ENCODE measurements at places on chromosomes 6 and 20. TPM values are rescaled to one million over a fixed set of nuclear protein-coding genes. Genes with fewer than 3 reads are reported as not detected.
A peak's percentile ranks its signal among the peaks of the same experiment; 100 is the strongest.

GRCh38 chr20:10329387-10330005 is 104.5 kb downstream of the MKKS start:
- DNase-seq, result no peak

GRCh38 chr6:136063096-136063495 is 187.0 kb downstream of the MTFR2 start:
- DNase-seq, result no peak

DNA sequence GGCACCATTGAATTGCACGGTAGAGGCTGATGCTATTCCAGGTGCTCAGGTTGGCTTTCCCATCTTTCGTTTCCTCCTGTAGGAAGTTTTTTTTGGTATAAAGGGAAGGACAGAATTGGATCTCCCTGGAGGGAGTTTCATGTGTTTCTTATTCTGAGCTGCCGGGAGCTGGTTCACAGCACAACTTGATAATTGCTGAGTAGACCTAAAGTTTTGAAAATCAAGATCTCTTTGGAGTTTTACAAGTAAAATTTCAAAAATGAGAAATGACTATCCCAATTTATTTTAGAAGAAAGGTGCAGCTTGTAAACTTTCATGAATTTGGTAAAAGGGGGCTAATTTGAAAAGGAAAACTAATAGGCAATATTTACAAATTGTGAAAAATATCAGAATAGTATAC is 125.2 kb upstream of the ESR1 start:
- DNase-seq, result no peak

DNA sequence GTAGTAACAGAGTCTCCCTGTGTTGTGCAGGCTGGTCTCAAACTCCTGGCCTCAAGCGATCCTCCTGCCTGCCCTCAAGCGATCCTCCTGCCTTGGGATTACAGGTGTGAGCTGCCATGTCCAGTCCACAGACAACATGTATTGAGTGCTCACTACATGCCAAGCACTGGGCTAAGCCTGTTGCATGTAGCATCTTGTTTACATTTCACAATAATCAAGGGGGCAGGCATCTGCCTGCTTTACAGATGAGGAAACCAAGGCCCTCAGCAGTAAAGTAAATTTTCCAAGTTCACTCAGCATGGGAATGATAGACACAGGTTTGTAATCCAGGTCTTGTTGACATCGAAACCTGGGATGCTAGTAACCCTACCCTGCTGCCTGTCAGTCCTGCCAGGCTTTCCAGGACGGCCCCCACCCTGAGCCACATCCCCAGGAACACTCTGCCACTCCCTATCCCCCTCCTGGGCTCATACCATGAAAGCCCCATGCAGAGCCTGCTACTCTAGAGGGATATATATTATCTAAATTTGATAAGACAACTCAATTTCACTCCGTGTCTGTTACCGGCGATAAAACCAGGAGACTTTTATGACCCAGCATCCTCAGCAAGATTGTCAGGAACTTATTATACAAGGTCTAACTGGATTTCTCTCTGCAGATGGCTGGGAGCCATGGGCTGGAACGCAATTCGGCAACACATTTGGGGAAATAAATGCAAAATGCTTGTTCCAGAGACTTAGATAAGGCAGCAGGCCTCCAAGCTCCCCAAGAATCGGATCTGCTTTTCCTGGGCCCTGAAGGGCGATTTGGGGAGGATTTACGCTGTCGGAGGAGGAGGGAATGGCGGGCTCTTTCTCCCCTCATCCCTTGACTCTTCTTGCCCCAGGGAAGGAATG is 30.4 kb downstream of the CD40 start:
- DNase-seq, result no peak

DNA sequence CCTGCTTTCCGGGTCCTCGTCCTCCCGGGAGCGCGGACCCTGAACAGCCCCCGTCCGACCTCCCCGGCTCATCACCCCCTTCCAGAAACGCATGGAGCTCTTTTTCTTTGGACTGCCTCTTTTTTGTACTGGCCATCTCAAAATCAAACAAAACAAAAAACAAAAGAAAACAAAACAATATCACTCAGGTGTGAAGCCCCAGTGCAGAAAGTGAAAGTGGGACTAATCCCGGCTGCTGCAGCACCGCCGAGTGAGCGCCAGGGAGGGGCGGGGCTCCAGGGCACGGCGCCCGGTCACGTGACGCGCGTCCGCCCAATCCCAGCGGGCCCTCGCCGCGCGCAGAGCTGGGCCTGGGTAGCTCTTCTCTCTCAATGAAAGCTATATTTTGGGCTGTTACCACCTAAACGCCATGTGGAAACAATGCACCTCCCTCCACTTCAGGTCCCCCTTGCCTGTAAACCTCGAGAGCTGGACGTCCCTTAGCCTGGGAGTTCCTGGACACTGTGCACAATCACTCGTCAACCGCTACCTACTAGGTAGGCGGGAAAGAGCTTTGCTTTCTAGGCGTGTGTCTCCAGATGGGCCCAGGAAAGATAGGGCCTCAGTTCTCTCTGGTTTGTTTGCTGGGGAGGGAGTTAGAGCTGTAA is 93.7 kb upstream of the PRDM1 start:
- DNase-seq, result peak; percentile 87

GRCh38 chr6:128327890-128328289 is 192.5 kb downstream of the PTPRK start:
- DNase-seq, result no peak

DNA sequence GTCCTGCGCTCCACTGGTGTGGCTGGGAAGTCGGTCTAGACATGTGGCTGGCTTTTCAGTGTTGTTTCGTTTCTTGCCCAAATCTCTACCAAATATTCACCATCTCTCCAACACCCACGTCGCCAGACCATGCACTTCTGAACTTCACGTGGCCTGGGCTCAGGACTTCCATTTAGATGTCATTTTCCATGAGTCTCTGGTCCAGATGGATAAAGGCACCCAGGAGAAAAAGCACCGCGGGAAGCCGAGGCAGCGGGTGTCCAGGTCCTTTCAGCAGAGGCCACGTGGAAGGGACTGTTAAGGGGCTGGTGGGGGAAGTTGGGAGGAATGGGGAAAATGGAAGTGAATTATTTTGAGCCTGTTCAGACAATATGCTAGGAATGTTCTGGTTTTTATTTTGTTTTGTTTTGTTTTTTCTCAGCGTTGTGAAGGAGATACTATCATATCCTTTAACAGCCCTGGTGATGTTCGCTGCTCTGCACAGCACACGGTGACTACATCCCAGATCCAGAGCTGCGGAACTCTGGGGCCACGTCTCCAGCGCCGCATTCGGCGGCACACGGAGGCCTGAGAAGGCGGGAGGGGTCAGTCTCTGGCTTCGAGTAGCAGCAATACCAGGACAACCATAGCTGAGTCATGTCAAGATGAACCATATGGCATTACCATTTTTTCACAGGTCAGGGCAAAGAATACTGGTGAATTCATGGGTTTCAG is 230.3 kb downstream of the THBS2 start:
- DNase-seq, result no peak

DNA sequence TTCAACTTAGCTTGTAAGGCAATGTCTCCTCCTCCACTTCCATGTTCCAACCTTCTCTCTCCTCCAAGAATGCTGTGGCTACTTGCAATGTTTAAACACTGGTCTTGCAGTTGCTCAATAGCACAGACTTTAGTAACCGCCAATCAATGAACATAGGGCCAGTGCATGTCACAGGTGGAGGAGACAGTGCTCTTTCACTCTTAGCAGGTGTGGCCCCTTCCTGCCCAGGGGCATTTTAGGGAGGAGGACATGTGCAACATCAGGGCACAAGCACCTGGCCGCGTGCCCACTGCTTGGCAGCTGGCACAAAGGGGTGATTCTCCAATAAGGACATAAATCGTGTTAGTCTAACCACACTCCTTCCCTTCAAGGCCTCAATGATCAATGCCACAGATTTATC is 41.3 kb downstream of the ADGRF1 start:
- DNase-seq, result no peak

DNA sequence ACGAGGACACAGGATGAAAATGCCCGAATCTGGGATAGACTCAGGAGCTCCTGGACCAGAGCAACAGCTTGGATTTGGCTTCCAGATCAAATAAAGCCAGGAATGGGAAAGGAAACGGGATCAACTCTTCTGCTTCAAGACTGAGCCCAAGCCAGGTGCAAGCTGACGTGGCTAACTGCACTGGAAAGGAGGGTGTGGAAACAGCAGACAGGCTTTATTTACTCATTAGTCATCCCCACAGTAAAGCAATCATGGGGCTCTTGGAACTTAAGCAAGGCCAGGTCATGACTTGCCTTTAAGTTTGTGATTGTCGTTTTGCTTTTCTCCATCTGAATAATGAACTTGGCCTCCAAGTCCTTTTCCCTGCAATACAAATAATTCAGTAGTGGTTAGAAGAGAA is 45.2 kb downstream of the KIF16B start:
- peak; percentile 18 for DNase-seq

- no peak for DNase-seq
Measured at GRCh38 chr6:24927985-24928745, 7.6 kb downstream of the RIPOR2 start.

DNA sequence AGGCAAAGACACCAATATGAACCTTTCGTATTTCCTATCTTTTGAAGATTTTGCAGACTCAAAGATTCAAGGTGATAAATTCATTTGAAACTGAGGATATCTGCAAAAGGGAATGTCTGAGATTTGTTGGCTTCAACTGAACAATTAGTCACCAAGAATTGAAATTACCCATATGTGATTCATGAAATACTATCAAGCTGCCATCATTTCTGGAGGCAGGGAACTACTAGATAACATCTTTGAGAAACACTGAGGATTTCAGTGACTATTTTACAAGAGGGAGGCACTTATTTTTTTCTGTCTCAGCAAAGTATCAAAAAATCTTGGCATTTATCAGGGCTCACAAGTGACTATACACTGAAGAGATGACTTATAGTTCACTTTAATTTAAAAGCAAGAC is 39.8 kb upstream of the MMS22L start:
- no peak for DNase-seq

- DNase-seq, result no peak
Measured at GRCh38 chr6:103405321-103405720, 1454.4 kb downstream of the HACE1 start.

GRCh38 chr6:15672291-15672690 is 9.5 kb upstream of the DTNBP1 start:
- no peak for DNase-seq

- no peak for DNase-seq
Measured at GRCh38 chr20:5781798-5782750, 31.9 kb downstream of the SHLD1 start.

DNA sequence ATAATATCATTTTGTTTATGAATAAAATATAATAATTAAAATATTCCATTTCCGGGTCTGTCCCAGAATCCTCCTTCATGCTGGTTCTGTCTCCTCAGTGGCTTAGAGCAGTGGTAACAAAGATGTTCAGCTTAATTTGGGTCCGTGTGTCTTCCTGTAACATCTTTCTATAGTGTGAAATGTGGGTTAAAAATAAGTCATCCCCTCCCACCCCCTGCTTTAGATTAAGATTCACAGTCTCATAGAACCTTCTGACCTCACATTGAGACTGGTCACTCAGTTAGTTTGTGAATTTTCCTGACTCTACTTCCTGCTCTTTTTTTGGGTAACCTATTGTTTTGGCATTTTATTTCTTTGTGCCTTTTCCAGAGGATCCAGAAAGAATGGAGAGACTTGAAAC is 55.2 kb downstream of the SLX4IP start:
- no peak for DNase-seq

DNA sequence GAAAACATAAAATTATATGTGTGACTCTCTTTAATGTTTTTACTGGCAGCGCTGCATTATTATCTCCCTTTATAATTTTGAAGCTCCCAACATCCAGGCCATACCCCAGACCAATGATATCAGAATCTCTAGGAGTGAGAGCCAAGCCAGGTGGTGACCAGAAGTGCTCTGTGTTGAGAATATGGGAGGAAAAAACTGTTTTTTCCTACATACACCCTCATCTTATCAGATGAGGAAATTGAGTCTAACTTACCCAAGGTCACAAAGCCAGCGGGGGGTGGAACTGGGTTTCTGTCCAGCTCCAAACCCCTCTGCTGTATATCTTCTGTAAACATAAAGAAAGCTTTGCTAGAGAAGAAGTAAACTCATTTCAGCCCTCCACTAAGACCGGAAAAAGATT is 42.5 kb downstream of the LY86 start:
- no peak for DNase-seq

DNA sequence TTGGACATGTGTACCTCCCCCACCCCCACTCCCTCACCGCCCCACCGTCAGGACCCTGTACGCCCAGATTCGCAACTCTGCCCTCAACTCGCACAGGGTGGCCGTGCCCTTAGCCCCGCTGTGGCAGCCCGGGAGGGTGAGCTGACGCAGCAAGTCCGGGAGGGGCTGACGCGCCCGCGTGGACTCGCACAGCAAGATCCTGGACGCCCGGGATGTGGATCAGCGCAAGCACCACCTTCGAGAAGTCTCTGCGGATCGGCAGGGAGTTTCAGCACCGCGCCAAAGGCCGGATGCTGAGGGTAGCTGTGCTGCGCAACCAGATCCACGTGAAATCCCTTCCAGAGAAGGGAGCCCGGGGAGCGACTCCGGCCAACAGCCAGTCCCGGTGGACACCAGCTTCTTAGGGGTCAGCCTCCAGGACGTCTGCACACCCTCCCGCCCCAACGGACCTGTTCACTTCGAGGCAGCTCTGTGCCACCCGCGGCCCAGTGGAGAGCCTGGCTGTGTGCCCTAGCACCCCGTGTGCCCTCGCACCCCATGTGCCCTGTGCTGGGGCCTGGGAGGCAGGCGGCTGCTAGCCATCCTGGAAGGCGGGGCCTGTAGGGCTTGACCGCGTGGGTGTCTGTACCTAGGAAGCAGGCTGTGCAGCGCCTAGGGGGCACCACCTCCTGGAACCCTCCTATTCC is 6.7 kb upstream of the GJA10 start:
- no peak for DNase-seq

- DNase-seq, result no peak
Measured at GRCh38 chr20:3757268-3757667, 10.3 kb downstream of the ADISSP start.

DNA sequence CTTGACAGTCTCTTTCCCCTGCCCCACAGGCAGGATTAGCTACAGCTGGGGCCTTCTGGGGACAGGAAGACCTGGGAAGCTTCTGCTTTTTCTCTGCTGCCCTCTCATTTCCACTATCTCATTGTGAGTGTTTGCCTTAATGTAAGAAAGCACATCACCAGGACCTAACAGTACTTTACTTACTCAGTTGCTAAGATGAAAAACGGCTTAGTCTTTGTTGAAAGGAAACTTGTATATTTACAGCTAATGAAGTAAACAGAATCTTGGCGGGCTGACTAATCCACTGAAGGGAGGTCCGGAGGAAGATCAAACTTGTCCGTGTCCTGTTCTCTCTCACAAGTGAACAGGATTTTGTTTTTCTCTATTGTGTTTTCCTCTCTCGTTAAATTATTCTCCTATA is 128.6 kb downstream of the SOD2 start:
- DNase-seq, result no peak

Gene TSHZ2
- 8.3 TPM for polyA plus RNA-seq

Gene HLA-DPB1
- polyA plus RNA-seq, result 19.2 TPM

Gene TUBB2B
- polyA plus RNA-seq, result 57.5 TPM

Gene MC3R
- polyA plus RNA-seq, result not detected

Gene PRDM13
- polyA plus RNA-seq, result not detected

Gene TNFRSF6B
- 1.6 TPM for polyA plus RNA-seq

Gene DNAAF9
- 17.4 TPM for polyA plus RNA-seq

Gene PIM1
- polyA plus RNA-seq, result 21.7 TPM

Gene TPD52L1
- polyA plus RNA-seq, result 64.3 TPM

Gene LMBRD1
- polyA plus RNA-seq, result 38.1 TPM

Gene KHDC1
- 5.5 TPM for polyA plus RNA-seq

Gene CLIC5
- polyA plus RNA-seq, result 16.5 TPM

Gene SLC22A16
- 0.45 TPM for polyA plus RNA-seq

Gene RSPH9
- polyA plus RNA-seq, result 0.79 TPM

Data from hindlimb muscle (tissue), 1 donor.